ENCODE measurements at places on chromosomes 5 and 9.

DNA sequence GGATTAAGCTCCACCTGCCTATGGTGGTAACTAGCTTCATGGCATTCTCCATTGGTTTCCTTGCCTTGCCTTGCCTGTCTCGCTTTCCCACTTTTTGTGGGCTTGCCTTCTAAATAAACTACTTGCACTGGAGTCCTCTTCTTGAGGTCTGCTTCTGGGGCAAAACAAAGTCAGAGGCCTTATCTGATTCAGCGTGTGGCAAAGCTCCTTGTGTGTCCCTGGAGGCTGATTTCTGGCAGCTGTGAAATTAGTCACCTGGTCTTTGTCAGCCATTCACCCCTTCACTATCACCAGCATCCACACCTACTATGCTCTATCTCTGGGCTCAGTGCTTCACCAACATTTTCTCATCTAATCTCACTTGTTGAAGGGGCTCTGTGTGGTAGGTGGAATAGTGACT, 176.2 kb downstream of the SEC61B start:
- no peak for DNase-seq

- DNase-seq, result no peak
Observed at GRCh38 chr5:59656351-59657254, 236.9 kb downstream of the PDE4D start.

- DNase-seq, result no peak
Observed at GRCh38 chr5:139457653-139458306, 4.8 kb downstream of the ECSCR start.

DNA sequence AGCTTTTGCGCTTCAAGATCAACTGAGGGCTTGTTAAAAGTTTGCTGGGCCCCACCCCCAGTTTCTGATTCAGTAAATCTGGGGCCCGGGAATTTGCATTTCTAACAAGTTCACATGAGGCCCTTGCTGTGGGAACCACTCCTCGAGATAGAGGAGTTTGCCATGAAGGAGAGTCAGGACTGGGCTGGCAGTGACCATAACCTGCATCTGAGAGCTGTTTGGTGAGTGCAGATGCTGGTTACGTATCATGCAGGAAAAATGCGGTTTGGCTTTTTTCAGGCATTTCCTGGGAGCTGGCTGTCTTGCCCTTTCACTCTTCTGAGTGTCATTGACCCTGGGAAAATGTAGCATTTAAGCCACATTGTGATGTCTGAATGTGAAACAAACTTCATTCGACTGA, 9.4 kb upstream of the ANGPTL2 start:
- DNase-seq, result no peak

DNA sequence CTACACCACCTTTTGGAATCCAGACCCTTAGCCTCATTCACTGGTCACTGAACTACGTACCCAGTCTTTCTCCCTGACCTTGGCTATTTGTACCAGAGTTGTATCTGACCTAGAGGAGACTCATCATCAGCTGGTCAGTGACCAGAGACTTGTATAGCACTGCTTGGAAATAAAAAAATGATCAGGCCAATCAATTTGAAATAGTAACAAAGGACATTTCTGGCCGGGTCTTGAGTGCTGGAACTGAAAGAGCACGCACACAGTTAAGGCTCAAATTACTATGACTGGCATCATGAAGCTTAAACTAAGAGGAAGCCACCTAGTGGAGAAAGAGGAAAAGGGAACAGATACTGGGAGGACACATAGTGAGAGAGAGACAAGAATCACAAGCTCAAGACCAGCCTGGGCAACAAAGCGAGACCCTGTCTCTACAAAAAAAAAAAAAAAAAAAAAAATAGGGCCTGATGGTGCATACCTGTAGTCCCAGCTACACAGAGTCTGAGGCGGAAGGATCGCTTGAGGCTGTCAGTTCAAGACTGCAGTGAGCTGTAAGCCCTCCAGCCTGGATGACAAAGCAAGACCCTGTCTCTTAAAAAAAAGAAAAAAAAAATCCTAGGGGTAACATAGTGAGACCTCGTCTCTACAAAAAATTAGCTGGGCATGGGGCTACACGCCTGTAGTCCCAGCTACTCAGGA, 12.8 kb upstream of the SRP19 start:
- DNase-seq, result no peak

DNA sequence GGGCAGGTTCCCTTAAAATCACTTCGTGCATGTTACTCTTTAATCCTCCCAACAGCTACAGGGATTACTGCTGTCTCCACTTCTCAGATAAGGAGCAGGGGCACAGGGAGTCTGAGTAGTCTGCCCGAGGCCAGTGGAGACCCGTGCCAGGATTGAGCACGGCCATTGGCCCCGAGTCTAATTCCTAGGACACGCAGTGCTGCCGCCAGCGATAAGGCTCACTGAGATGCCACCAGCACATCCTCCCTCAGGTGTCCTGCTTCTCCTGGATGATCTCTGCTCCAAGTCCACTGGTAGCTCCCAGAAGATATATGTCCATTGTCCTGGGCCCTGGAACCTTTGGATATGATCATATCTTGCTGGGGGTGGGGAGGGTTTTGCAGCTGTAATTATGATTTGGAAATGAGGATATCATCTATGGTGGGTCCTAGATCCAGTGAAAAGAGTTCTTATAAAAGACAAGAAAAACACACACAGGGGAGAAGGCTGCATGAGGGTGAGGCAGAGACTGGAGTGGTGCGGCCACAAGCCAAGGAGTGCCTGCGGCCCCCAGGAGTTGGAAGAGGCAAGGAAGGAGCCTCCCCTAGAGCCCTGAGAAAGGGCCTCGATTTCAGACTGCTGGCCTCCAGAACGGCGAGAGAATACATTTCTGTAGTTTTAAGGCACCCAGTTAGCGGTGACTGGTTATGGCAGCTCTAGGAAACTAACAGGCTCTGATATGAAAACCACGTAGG, 19.4 kb upstream of the MED10 start:
- DNase-seq, result no peak

DNA sequence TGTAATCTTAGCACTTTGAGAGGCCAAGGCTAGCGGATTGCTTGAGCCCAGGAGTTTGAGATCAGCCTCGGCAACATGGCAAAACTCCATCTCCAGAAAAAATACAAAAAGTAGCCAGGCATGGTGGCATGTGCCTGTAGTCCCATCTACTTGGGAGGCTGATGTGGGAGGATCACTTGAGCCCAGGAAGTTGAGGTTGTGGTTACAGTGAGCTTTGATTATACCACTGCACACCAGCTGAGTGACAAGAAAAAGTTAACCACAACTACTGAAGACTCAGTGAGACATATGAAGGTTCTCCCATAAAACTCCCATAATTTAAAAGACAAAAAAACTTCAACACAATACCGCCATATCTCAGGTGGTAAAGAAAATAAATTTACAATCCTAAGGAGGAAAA, 98.0 kb downstream of the NR6A1 start:
- no peak for DNase-seq

DNA sequence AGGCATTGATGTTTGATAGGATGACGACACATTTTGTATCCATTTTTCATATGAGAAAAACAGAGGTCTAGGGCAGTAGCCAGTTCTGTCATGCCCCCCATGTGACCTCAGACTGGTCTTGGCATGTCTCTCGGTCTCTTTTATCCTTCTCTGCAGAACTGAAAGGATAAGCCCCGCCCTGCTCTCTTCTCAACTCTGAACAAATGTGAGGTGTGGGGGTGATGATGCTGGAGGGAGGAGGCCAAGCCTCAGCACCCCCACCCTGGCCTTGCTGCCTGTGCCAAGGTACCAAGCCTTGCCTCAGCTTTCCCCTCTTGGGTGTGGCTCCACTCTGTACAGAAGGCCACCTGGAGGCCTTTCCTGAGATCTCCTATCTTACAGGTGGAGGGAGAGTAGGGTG, 19.5 kb upstream of the CRB2 start:
- DNase-seq, result no peak

DNA sequence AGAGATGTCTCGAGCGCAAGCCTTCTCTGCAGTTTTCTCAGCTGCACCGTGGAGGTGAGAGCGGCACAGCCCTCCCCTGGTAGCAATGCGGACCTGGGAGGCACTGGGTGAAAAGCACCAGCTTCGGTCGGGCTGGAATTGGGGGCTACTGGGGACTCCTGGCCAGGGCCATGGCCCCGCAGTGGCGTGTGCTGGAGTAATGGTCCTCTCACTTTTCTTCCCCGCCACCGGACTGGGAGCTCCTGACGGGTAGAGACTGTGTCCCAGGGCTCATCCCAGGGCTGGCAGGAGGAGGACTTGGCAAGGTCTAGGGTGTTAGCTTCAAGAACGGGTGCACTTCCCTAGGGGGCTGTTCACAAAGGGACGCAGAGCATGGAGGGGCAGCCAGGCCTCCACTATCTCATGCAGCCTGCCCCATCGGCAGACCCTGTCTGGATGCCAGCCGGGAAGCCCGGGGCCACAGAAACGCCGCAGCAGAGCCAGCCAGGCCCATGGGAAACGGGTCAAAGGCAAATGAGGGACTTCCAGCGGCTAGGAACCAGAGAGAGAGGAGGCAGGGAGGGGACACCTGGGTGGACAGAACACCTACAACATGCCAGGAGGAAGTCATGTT, 92.6 kb upstream of the MVB12B start:
- DNase-seq, result no peak

DNA sequence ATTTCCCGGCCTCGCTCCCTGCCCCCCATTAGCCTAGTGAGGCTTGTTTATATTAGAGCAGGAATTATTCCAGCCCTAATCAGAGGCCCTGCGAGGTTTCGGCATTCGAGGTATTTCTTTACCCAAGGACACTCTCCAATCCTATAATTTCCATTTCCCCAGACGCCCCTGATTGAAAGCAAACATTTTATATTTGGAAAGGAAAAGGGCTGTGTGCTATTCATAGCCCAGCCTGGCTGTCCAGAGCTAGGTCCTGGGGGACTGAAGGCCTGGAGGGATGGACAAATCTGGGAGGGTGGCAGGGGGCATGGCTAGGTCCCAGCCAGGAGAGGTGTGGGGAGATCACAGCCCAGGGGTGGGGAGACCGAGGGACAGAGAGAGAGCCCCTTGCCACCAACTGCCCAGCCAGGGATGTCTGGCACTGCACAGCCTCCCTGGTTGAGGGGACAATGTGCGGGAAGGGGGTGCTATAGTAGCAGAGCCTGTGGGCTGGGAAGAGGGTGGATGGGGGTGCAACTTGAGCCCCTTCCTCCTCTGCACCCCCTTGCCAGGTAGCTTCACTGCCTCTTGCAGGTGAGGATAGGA, 125.1 kb downstream of the BARX1 start:
- DNase-seq, result no peak

- no peak for DNase-seq
Observed at GRCh38 chr5:7875151-7875550, 6.2 kb downstream of the MTRR start.
